ENCODE measurements at places on chromosomes 7 and 10.

- no peak for DNase-seq
Observed at GRCh38 chr7:154415709-154416399, 363.7 kb downstream of the DPP6 start.

DNA sequence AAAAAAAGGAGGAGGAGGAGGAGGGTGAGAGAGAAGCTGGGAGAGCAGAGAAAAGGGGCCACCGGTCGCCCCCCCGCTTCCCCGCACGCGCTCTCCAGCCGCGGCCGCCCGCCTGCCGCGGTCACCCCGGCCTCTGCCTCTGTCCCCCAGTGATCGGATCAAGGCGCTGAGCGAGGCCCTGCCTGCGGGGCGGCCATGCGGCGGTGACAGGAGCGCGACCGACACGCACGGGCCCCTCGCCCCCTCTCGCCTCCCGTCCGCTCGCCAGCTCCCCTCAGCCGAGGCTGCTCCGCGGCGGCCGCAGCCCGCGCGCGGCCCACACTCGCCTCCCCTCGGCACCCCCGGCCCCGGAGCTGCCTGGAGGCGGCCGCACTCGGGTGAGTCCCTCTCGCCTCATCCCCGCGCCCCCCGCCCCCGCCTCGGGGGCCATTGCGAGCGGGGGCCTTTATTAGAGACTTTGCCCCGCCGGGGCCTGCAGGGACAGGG, at the start of gene GTF2I:
TSS of gene GTF2I (plus strand) at position 27 of the 486 bp plus-strand sequence. CDS start 31,411 bp downstream, outside the sequence.
- DNase-seq: no peak

GRCh38 chr10:133224756-133225372, 5.2 kb upstream of the UTF1 start:
- DNase-seq: no peak

DNA sequence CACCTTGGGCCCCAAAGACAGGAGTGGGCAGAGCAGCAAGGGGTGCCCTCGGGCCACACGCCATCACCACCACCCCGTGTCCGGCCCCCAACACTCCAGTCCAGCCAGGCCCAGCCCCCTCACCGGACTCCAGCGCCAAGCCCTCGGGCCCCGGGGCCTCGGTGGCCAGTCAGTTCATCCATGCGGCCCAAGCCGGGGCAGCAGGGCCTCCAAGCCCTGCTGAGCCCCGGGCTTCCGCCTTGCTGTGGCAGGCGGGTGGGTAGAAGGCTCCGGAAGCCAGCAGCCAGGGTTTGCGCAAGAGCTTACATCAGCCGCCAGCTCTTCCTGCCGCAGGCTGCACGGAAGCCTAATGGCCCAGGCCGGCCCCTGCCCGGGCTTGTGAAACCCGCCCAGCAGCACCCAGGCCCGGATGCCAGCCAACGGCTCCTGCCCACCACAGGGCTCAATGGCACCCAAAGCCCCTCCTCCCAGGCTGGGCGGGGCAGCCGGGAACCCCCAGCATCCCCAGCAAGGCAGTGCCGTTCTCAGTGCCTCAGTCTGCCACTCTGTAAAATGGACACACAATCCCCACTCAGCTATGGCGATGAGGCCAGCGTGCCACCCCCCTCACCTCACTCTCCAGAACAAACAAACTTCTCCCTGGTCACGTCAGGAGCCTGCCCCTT, 26.5 kb downstream of the TNRC18 start:
- DNase-seq: peak; percentile 92

- DNase-seq: no peak
Observed at GRCh38 chr10:132417257-132417910, 20.4 kb downstream of the PWWP2B start.

GRCh38 chr7:48295296-48295971, 124.2 kb downstream of the ABCA13 start:
- DNase-seq: no peak

GRCh38 chr7:77887567-77887966, 89.0 kb downstream of the PHTF2 start:
- DNase-seq: no peak

- no peak for DNase-seq
Observed at GRCh38 chr7:24905996-24906770, 73.8 kb downstream of the OSBPL3 start.

- no peak for DNase-seq
Observed at GRCh38 chr7:44238116-44238695, 37.4 kb downstream of the YKT6 start.

DNA sequence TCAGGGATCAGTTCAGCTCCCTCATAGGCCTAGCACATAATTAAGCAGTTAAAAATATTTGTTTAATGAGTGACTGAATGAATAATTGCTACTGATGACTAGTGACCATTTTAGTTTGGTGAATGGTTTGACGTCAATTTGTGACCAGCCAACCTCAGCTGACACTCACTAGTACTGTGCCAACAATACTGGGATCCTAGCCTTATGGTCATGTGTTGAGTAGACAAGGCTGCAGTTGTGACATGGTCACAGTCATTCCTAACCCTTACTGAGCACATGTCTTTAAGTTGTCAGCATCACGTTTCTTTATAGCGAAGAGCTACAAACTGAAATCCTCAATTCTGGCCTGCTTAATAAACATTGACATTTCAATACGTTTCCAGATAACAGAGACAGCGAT, 86.9 kb upstream of the SLC26A5 start:
- no peak for DNase-seq

Measured in KG1 (cell line).